DMS53 (cell line): ENCODE measurements at places on chromosomes 2 and 18.

DNA sequence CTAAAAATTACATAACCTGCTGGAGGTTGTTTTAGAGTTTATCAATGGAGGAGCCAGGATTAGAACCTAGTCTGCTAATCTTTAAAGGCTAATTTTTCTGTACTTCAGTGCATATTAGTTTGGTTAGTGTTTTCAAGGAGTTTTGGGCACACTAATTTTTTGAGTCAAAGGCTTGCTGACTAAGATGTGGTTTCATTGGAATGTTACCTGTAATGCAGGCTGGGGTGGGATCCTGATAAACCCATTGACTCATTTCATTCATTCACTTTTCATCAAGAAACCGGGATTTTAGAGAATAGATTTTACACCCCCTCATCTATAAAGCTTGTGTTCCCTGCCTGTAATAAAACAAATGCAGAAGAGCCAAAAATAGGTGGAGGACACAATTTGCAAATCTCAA, 91.9 kb upstream of the IL1R2 start:
- DNase-seq, result no peak

DNA sequence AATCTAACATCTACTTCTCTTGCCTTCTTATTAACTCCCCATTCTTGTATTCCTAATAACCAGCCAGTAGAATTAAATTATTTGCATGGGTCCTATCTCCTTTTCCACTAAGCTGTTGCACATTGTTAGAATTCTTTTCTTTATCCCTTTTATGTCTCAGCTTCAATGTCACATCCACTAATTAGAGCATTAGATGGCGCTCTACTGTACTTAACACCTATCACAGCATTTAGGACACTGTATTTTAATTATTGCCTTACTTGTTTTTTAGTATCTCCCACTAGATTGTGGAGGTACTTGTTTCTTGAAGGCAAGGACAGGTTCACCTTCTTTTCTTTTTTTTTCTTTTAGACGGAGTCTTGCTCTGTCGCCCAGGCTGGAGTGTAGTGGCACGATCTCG, 3.8 kb downstream of the LIPT1 start:
- peak; percentile 37 for DNase-seq

DNA sequence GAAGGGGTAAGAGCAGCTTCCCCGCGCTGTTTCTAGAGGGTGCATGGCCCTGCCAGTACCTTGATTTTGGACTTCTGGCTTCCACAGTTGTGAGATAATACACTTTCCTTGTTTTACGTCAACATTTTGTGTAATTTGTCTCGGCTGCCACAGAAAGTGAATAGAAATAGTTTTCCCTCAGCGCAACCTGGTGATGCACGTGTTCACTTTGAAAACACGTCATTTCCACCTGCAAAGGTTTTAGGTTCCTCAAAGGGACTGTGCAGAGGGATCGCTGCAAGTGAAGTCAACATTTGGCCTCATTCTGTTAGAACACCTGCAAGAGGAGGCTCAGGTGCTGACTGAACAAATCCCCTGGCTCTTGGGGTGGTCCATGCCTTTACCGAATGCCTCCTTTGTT, 71.7 kb downstream of the LONRF2 start:
- DNase-seq, result no peak

DNA sequence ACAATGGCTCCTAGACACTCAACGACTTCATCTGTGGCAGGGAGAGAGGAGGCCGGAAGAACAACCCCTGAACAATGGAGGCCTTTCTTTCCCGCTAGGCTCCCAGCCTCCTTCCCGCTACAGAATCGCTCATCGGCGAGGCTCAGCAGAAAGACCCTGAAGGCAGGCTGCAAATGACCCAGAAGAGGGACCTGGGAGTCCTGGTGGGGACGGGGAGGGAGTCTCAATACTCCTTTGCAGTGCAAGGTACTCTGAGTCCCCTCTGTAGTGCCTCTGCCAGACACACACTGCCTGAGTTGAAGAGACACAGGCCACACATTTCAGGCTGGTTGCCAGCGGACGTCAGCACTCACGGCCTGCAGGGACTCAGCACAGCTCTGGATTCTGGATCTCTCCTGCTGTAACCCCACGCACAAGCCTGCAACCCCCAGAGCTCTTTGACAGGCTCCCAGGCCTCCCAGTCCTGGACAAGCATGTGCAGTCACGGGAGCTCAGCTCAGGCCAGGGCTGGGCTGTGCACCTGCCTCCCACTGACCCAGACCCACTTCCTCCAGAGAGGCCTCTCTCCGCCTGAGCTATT, 6.1 kb downstream of the GPR17 start:
- DNase-seq, result no peak

DNA sequence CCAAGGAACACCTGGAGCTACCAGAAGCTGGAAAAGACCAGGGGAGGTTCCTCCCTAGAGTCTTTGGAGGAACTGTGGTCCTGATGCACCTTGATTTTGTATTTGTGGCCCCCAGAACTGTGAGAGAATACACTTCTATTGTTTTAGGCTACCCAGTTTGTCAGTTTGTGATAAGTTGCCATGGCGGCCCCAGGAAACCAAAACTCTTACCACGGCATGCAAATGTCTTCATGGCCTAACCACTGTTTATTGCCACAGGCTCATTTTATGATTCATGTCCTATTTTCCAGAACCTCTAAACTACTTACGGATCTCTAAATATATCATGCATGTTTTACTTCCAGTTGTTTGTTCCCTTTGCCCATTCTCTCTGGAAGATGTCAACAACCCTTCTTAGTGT, 1250.7 kb upstream of the FAM98A start:
- DNase-seq, result no peak

GRCh38 chr18:5309888-5310470, 14.5 kb upstream of the ZBTB14 start:
- DNase-seq, result no peak

- DNase-seq, result no peak
Measured at GRCh38 chr2:2320486-2321199, 10.4 kb downstream of the MYT1L start.

GRCh38 chr2:42801381-42801780, 9.0 kb upstream of the HAAO start:
- DNase-seq, result no peak

- no peak for DNase-seq
Measured at GRCh38 chr2:127397568-127398238, 9.9 kb upstream of the MAP3K2 start.

GRCh38 chr2:212548455-212548819, 9.8 kb upstream of the ERBB4 start:
- DNase-seq, result peak; percentile 54

DNA sequence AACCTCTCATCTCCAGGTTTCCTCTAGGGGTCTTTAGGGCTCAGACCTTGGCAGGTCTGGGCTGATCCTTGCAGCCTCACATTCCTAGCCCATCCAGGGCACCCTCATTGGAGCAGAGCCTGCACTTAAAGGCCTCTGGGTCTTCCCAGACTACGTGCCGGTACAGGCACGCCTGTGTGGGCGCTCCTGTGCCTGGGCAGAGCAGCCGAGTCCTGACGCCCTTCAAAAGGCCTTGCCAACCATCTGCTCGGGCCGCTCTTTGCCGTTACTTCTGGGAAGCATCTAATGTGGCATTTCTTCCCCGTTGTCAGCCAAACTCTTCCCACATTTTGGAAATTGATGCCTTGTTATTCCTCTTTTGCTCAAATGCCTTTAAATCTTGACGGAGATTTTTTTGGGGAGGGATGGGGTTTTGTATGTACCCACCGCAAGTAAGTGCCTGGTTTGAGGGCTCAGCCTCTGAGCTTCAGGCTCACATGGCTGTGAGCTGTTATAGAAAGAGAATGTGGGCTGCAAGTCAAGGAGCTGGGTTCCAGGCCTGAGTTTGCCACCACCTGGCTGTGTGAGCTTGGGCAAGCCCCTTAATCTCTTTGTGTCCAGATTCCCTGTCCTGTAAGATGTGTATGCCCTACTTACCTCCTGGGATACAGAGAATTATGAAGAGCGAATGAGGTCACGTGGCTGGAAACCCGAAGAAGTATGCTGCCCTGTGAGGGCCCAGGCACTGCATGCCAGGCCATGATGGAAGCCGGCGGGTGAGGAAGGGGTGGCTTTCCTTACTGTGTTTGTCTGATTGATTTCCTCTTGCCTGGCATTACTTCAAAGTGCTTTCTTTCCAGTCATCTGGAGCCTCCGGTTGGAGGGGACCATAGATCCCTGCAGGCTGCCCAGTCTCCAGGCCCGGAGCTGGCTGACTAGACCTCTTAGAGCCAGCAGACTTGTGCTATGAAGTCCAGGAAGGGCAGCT, 20.6 kb downstream of the EHD3 start:
- no peak for DNase-seq

DNA sequence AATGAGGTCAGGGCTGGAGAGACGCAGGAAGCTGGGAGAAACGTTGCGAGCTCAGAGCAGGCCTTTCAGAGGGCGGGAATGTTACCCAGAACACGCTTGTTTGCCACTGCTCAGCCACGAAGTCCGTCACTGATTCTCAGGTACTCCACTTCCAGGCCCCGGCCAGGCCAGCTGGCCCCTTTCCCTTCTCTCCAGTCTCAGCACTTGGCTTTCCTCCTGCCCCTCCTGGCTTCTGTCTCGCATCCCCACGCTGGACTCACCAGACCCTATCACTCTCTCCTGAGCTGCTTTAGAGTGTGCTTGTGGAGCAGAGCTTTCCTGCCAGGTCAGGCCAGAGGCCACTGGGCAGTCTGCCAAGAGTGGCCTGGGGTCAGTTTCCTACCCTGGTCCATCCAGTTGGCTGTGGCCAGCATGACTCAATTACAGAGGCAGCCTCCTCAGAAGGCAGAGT, 151.4 kb downstream of the TWIST2 start:
- no peak for DNase-seq

DNA sequence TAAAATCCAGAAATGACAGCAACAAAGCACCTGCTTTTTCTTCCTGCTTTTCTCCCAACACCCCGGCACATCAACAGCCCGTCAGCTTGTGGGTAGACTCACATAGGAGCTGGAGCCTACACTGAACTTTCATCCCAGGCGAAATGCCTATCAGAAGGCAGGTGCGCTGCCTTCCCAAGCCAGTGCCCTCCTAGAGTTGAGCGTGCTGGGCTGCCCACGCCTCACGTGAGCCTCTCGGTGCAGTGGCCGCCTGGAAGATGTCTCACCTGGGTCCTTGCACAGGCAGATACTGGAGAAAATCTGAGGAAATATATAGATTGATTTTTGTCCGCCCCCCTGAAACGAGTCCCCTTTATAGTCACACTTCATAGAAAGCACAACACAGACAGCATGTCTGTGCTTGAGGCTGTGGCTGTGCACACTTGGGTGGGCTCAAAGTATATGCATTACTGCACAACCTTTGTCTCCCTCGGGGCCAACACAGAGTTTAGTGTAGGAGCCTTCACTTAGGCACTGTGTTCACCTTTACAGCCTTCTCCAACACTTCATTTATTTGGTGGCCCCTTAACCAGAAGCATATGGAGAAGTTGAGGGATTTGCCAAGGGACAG, 112.5 kb downstream of the SMAD7 start:
- DNase-seq, result no peak

DNA sequence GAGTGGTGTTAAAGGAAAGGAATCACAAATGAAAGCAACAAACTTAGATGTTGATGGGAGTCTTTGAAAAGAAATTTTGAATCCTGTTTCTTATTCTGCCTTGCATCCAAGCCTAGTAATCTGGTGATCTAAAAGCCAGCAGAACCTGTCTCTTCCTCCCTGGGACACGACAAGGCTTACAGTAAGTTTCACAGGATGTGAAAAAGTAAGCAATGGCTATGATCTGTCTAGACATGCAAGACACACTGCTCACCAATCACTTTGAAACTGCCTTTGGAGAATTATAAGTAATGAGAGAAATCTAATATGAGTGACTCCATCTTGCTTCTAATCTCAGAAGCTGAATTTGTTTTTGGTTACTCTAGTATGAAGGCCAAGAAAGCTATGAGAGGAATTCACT, 103.7 kb downstream of the KCNH7 start:
- DNase-seq, result no peak

DNA sequence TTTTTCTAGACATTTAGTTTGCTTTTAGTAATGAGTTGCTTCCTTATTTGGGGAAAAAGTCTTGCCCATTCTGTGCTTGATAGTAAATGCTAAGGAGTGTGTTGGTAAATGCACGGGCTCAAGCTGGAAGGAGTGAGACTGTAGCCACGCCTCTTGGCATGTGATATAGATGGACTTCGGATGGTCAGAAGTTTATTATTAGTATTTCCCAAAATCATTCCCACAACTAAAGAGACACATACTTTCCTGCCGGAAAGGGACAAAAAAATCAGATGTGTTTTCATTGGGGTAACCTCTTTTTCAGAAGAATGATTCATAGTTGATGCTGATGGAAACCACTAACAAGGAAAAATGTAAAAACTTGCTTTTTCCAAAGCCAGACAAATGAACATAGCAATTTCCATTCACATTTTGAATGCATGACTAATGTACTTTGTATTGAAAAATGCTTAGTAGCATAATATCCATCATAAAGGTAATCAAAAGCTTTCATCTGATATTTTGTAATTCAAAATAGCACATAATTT, 133.2 kb downstream of the ZNF532 start:
- DNase-seq, result no peak

DNA sequence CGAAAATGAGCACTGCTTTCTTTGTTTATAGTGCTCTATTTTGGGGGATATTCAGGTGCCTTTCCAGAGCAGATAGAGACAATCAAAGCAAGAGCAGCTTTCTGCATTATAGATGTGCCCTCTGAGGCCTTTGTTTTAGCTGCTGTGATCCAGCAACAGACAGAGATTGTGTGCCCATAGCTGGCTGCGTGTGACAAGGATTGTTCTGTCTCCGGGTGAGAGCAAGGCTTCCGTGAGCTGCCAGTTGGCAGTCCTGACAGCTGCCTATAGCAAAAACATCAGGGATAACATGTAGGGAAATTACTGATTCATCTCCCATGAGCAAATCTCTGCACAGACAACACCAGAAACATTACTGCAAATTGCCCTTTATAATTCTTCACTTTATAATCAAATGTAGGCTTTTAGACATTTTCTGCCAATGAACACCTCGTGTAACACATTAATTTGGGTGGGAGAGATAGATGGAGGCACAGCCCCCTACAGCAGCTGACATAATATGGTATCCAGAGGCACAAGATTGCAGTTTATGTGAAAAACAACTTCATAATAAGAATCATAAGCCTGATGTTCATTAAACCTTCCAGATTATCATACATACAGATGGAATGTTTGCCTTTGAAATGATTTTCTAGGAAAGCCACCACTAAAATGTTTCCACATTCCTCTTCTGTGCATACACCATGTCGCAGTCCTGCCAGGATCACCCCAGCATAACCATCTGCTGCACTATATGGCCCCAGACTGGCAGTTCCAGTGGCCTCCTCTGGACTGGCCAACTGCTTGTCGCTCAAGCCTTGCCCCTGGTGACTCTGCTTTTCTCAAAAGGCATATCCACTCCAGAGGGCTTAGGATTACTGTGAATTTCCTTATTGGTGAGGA, 131.2 kb downstream of the TRIB2 start:
- DNase-seq, result no peak

DNA sequence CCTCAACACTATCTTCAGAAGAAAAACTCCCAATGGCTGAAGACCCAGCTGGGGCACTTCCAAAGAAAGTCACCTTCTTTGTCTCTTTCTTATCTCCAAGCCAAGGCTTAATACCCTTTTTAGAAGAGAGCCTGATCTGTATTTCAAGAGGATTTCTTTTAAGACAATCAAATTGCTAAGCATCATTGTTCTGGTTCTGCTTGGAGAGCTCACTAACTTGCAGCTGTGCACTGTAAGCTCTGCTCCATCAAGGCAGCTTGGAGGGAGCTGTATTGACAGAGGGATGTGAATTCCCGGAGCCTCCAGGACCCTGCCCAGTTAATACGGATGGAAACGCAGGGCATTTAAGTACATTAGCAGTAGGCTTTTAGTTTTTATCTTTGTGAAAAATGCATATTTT, 253.1 kb downstream of the TDRD15 start:
- no peak for DNase-seq

- no peak for DNase-seq
Measured at GRCh38 chr2:151665959-151666358, 68.3 kb downstream of the NEB start.

GRCh38 chr2:75920859-75921551, 210.3 kb upstream of the GCFC2 start:
- DNase-seq, result no peak
